Hematopoietic multipotent progenitor cell treated with erythropoietin and hydrocortisone succinate and interleukin-3 and kit ligand, for 8 days (in vitro differentiated cells): ENCODE measurements at places on chromosomes 7 and 10.
A peak's percentile ranks its signal among the peaks of the same experiment; 100 is the strongest.

- no peak for DNase-seq
These were observed 51.5 kb downstream of the ANKMY2 start for GRCh38 chr7:16594061-16594460.

GRCh38 chr10:124737708-124738107, 6.5 kb downstream of the FAM53B start:
- DNase-seq, result no peak

- no peak for DNase-seq
These were observed 44.3 kb upstream of the PDCD4 start for GRCh38 chr10:110827410-110827809.

GRCh38 chr7:21617513-21617912, 74.7 kb downstream of the DNAH11 start:
- DNase-seq, result no peak

DNA sequence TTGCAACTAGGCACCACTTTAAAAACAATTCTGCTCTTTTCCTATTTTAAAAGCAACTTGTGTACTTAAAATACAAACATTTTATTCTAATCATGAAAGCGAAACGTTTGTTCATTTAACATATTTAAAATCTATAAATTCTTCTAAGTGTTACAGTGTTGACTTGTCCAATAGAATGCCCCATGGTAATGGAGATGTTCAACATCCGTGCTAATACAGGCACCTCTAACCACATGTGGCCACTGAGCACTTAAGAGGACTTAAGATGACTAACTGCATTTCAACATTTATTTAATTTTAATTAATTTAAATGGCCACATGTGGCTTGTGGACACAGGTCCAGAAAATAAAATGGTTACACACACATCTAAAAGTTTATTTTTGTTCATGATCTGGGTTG, 115.1 kb downstream of the TPK1 start:
- no peak for DNase-seq

GRCh38 chr10:48285710-48286109, 11.2 kb upstream of the FRMPD2 start:
- no peak for DNase-seq

DNA sequence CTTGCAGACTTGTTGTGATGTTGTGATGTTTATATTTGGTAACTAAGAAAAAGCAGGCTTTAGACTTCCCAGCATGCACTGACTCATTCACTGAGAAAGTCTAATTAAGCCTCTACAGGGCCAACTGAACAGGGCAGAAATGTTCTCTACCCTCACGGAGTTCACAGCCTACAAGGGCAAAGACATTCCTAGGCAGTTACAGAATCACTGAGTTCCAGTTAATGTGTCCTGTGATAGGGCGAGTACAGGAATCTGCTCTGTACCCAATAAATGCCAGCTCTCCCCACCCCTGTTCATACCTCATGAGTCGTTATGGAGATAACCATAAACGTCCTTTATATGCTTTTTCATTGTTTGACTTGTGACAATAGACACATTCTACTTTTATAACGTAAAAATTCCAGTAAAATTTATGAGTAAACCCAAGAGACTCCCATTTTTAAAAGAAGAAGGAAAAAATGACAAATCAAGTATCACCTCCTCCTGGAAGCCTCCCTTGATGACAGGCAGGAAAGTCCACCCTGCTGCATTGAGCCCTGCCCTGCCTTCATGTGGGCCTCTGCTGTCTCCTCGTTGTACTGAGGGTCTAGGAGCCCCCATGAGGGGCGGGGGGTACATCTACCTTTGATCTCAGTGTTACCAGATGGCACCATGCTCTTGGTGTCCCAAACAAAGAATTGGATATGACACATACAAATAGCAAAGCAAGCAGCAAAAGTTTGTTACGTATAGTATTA, 14.3 kb downstream of the MUC12 start:
- no peak for DNase-seq

DNA sequence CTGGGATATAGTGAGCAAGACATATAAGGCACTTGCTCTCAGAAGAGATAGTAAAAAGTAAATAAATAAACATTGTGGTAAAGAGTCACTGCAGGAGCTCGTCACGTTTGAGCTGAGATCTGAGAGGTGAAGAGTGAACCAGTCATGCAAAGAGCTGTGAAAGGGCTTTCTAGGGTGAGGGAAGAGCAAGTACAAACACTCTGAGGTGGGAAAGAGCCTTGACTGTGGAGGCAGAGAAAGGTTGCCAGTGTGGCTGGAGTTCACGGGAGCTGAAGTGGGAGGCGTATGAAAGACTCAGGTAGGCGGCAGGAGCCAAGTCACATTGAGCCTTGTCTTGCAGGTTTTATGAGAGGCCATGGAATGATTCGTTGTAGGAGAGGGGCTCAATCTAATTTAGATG, 141.0 kb downstream of the C1GALT1 start:
- DNase-seq, result no peak

DNA sequence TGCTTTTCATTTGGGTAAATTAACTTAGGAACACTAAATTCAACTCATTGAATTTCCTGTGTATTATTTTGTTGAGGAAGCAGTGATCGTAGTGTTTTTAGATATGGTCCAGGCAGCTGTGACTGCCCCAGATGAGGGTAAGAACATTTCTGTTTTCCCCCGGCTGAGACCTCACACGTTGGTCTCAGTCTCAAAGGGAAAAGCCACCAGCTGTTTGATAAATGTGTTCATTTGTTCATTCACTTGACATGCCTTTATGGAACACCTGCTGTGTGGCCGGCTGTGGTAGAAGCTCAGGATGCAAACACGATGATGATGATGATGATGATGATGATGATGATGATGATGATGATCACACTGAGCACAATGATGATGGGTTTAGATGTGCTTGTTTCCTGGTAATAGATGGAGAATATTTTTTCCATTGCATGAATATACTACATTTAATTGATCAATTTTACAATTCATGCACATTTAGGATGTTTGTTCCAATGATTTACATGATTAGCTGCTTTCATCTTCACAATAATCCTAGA, 125.6 kb upstream of the ZNF32 start:
- DNase-seq, result no peak

- DNase-seq, result no peak
These were observed 43.6 kb downstream of the MKX start for GRCh38 chr10:27701938-27702537.

DNA sequence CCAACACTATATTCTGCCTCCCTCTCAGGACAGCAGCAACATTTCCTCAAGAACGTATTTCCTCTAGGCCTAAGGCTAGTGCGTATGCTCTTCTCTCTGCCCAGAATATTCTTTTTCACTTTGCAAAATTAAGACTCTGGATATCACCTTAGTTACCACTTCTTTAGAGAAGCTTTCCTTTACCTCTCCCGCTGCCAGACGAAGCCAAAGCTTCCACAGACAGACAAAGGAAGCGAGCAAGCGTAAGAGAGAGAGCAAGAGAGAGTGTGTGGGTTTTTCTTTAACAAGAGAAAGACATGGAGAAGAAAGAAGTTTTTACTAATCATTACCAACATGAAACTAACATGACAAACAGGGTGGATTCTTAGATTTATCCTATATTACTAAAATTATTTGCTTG, 64.1 kb downstream of the P4HA1 start:
- DNase-seq, result no peak

- no peak for DNase-seq
These were observed 355.8 kb downstream of the ADRA2A start for GRCh38 chr10:111432588-111432987.

DNA sequence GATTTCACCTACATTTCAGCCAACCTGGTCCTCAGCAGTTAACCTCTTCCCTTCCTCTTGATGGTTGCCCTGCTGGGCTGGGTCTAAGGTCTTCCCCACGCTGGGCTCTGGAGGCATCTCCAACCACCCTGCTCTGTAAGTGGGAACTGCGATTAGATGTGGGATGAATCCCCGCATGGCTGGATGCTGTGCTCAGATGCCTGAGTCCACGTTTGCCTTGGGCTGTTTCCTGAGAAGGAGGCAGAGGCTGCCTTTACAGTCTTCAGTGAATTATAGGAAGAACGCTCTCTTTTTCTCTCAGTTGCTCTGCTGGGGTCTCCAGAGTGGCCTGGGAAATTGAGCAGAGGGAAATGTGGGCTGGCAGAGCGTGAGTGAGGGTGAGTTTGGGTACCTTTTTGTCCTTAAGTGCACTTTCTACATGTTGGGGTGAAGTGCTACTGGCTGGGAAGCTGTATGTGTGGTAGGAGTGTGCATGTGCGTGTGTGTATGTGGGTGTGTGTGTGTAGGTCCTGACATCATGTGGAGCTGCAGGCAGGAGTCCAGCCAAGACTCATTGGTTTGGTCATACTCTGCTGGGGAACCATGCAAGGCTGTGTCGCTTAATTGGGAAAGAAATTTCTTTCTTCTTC, 1.5 kb downstream of the GIMAP8 start:
- no peak for DNase-seq

DNA sequence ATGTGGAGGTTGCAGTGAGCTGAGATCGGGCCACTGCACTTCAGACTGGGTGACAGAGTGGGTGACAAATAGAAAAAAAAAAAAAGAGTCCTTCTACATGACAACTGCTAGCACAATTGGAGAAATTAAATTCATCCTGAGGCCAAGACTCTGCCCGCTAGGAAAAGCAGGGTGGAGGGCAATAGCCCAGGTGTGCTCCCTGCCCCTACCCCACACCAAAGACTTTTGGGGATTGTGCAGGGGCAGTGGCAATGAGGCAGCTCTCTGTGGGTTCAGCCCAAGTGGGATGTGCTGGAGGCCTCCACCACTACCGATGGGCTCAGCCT, 61.3 kb downstream of the TMEM209 start:
- no peak for DNase-seq

- no peak for DNase-seq
These were observed 2.2 kb upstream of the MET start for GRCh38 chr7:116669769-116670168.

GRCh38 chr7:87877366-87878040, 1.2 kb downstream of the DBF4 start:
- peak; percentile 12 for DNase-seq

GRCh38 chr7:84904561-84904960, 282.3 kb downstream of the SEMA3D start:
- no peak for DNase-seq

DNA sequence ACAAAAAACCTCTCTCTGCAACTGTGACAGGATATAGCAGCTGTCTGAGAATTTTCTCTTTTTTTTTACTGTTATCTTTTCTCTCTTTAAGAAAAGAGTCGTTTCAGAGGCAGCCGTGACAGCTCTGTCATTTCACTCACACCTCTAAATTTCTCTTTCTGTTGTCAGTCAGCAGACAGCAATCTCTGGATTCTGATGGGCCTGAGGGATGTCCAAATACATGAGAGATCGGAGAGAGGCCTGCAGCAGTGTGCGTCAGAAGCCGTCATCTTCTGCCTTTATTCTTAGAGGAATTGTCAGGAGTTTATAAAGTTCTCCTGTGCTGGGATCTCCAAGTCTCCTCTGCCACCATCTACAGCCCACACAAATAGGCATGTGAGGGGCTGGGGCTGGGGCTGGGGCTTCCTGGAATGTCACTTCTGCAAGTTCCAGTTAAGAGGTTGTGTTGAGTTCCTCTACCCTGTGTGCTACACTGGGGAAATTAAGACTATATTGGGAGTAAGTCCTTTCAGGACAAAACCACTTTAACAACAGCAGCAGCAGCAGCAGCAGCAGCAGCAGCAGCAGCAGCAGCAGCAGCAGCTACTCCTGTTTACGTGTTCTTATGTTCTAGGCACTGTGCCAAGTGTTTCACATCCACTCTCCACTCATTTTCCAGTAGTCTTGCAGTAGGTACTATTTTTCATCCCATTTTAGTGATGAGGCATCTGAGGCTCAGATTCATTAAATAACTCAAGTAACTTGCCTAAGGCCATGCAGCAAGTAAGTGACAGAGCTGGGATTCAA, 541.3 kb downstream of the LRMDA start:
- DNase-seq, result no peak

GRCh38 chr10:75967491-75967890, 536.1 kb downstream of the LRMDA start:
- DNase-seq, result no peak

DNA sequence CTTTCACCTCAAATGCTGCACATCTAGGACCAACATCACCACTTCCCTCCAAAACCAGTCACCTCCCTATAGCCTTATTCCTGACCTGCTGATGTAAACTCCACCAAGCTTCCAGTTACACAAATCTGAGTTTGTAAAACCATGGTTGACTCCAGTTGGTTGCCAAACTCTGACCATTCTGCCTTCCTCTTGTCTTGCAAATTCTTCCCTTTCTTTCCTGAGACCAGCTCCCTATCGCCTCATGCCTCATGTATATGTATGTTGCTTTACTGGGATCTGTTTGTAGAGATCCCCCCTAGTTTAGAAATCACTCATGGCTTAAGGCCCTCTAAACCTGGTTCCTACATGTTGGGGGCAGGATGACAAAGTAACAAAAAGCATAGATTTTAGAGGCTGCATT, 31.3 kb downstream of the PAX2 start:
- no peak for DNase-seq

GRCh38 chr7:35787925-35788324, 12.9 kb upstream of the SEPTIN7 start:
- no peak for DNase-seq

DNA sequence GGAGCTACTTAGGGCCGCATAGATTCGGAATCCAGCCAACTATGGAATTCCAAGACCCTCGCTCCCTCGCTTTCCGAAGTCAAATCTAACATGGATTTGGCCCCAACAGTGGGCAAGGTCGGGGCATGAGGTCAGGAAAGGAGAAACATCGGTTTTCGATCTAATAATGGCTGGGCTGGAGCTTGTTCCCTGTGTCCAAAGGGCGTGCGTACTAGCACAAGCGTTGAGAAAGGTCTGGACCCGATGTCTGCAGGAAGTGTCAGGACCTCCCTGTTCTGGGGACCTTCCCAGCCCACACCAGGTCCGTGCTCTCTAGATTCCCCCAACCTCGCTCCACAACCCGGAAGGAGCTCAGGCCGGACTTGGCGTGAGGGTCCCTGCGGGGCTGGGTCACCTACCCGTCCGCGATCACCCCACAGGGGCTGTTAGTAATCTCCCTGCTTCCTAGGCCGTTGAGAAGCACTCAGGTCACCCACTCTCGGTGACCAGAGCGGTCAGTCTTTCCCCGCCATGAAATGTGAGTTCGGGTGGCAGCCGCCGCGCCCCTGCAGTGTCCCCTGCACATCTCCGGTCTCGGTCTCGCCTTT, 4.8 kb downstream of the FEZF1 start:
- DNase-seq, result no peak

DNA sequence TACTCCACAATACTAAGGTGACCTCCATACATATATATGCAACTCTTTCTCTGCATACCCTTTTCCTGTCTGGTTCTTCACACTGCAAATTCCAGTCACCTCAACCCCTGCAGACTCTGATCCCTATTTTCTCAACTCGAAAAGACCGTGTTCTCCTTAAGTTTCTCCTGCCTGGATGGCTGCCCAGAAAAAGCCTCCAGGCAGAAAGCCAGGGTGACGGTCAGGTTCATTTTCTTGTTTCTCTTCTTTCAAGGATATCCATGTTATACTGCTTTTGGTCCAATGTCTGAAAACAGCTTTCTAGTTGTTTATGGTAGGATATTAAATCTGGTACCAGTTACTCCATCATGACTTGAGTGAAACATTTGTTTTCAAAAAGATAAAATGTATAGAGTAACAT, 267.8 kb upstream of the MYO3A start:
- no peak for DNase-seq

- DNase-seq, result no peak
These were observed 36.0 kb downstream of the KLF6 start for GRCh38 chr10:3749011-3749410.
